ENCODE measurements at places on chromosomes 1 and 21.

DNA sequence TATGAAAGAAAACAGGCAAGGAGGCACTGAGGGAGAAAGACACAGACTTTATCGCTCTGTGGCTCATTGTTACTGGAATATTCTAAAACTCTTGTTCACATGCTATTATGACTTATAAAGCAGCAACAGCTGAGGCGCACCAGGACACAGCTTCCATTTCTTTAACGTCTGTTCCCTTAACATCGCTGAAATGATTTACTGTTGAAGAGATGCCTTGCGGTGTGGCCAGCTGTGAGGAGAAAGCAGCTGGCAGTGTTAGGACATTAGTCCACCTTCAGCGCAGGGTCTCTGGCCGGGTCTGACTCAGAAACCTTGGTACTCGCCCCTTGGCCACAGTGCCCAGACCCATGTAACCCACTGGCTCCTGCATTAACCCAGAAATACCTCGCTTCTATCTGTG, 3.1 kb upstream of the PER3 start:
- no peak for DNase-seq

DNA sequence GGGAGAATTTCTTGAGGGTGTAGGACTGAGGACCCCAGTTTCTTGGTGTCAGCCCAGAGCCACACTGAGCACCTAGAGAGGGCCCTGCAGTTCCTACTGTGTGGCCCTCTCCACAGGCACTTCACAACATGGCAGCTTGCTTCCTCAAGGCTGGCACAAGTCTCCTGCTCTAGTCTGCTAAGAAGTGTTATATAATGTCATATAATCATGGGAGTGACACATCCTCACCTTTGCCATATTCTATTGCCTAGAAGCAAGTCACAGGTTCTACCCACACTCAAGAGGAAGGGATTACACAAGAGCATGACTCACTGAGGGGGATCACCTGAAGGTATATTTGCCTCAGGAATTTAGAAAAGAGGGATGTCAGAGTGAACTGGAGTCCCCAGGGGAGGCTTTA, 5.5 kb upstream of the SNX27 start:
- no peak for DNase-seq

GRCh38 chr1:82534996-82535395, 734.3 kb downstream of the ADGRL2 start:
- DNase-seq, result peak; percentile 37

DNA sequence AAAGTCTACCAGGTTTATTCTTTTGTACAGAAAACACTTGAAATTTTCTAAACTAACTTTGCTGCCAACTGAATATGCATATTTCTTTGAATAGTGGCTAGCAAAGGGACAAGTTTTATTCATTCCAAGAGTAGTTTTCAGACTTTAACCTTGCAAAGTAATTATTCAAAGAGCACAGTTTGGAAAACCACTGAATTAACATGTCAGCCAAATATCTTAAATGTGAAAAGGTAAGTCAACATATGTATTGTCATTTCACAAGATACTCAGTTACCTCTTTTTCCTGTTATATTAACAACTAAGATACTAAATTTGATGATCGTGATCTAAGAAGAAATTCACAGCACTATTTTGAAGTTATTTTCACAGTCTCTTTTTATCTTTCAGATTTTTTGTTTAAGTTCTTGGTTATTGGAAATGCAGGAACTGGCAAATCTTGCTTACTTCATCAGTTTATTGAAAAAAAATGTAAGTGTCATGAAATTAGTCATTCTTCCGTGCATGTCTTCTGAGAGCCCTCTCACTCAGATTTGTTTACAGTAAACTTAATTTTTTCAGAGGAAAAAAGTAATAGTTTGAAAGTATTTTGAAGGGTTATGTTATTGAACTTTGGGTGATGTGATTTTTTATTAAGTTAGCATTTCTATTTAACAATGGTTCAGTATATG, 15.3 kb downstream of the RAB4A start:
- no peak for DNase-seq

DNA sequence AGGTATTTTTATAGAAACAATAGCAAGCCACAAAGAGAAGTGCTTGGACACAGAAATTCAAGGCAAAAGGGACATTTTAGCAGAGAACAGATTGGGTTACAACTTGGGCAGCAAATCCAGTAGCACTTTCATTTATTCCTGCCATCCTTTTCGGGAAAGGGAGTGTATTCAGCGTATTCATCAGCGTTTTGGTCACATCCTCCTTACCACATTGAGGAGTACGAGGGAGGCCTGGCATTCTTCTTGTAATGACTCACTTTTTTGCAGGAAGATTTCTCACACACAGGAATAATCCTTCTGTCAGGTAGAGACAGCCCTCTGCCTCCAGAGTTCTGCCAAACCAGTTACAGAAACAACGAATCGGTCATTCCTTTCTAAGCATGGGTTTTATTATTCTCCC, 18.1 kb upstream of the FAM78B start:
- DNase-seq, result peak; percentile 98

DNA sequence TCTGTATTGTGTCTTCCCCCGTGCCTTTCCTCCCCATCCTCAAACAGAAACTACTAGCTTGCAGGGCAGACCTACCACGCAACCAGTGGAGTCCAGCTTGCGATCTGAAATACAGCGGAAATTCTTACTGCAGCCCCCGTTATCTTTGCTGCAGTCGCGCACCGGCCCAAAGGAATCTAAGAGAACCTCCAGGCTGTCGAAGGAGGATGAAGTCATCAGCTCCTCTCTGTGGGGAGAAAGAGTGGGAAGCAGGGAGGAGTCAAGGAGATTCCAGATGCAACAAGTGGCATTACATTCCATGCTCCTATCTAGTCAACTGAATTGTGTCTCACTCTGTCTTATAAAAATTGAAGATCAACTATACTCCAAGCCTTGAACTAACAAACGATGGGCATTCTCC, 206.9 kb downstream of the ASTN1 start:
- DNase-seq, result peak; percentile 6

GRCh38 chr1:74549932-74550331, 37.5 kb upstream of the LRRC53 start:
- no peak for DNase-seq

- DNase-seq, result no peak
These were observed 38.6 kb downstream of the UBE2G2 start for GRCh38 chr21:44763050-44763378.

- peak; percentile 11 for DNase-seq
These were observed 6.9 kb upstream of the SPOCD1 start for GRCh38 chr1:31822766-31823165.

DNA sequence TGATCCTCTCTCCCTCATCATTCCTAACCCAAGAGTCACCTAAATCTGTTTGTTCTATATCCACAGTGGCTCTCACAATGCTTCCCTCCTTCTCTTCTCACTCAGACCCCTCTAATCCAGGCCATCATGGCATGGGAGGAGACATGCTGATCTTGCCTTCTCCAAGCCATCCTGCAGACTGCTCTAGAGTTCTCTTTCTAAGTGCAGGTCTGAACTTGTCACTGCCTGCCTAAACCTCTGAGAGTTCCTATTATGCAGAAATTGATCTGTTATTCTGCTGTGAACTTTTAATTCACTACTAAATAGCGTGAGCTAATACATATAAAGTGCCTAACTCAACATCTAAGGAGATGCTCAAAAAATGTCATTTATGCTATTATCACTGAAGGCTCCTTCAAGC, 26.8 kb downstream of the LAMC2 start:
- DNase-seq, result no peak
